ENCODE measurements at places on chromosomes 4 and X. TPM values are rescaled to one million over a fixed set of nuclear protein-coding genes. Genes with fewer than 3 reads are reported as not detected.

DCAF4L1 gene
- total RNA-seq = 0.21 TPM

DMD gene
- total RNA-seq = 3.4 TPM

TLL1 gene
- 3.6 TPM for total RNA-seq

GAB3 gene
- total RNA-seq = 0.24 TPM

PWWP3B gene
- total RNA-seq = 0.24 TPM

MAP7D2 gene
- total RNA-seq = 0.24 TPM

TMEM144 gene
- 5.3 TPM for total RNA-seq

MAGEA1 gene
- not detected for total RNA-seq

PALLD gene
- total RNA-seq = 88.5 TPM

CACNA1F gene
- not detected for total RNA-seq

MSANTD1 gene
- 0.21 TPM for total RNA-seq

FGF13 gene
- total RNA-seq = 3.0 TPM

TMEM271 gene
- not detected for total RNA-seq

SATL1 gene
- not detected for total RNA-seq

ARX gene
- total RNA-seq = not detected

HOPX gene
- 50.3 TPM for total RNA-seq

IL1RAPL1 gene
- not detected for total RNA-seq

PGRMC1 gene
- 125 TPM for total RNA-seq

BMP2K gene
- 48.4 TPM for total RNA-seq

CORIN gene
- total RNA-seq = under 0.01 TPM

PDLIM5 gene
- total RNA-seq = 133 TPM

MAGEB6 gene
- not detected for total RNA-seq

PRSS12 gene
- total RNA-seq = 11.8 TPM

TMEM154 gene
- 30.5 TPM for total RNA-seq

AFF2 gene
- total RNA-seq = 0.24 TPM
